H54 (cell line): ENCODE measurements at places on chromosomes 2 and 18.

DNA sequence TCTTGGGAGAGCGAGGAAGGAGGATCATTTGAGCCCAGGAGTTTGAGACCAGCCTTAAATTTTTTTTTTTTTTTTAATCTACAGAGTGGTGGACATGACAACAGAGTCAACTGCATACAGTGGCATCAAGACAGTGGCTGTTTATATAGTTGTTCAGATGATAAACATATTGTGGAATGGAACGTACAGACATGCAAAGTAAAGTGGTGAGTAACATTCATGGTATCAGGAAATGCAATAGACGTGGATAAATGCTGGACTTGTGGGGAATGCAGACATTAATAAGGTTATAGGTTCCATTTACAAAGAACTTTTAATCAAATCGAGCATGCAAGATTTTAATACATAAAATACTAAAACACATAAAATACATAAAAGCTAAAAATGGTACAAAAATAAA is 11.9 kb downstream of the WDR43 start:
- DNase-seq: no peak

DNA sequence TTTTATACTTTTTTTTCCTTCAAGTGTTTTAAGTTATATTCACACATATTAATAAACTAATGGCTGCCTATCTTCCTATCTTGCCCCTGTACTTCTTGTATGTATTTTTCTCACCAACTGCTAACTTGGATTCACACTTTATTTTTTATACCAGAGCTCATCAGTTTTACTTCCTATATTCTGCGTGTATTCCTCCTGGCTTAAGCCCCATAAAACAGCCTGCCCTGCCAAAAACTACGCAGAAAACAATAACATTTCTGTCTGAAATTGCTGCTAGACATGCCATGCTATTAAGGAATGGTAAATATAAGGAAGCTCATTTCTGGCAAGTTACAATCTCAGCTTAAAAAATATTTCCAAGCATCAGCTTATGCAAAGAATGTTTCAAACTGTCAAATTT is 172.3 kb downstream of the UBE2E3 start:
- no peak for DNase-seq

- no peak for DNase-seq
Measured at GRCh38 chr2:184322615-184323014, 275.7 kb upstream of the ZNF804A start.

DNA sequence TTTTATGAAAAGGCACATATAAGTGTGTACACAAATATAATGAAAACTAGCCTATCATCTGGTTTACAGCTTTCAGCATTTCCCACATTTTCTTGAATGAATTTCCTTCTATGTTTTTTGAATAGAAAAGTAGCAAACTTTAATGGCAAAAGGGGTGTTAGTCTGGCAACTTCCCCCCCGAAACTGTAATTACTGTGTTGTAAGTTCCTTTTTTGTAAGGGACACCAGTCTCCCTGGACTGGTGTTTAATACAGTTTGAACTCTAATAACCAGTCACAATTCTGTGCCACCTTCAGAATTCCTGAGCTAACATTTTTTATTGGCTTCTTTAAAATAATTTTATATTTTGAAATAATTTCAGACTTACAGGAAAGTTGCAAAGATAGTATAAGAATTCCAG is 94.2 kb downstream of the ACSL3 start:
- DNase-seq: no peak

DNA sequence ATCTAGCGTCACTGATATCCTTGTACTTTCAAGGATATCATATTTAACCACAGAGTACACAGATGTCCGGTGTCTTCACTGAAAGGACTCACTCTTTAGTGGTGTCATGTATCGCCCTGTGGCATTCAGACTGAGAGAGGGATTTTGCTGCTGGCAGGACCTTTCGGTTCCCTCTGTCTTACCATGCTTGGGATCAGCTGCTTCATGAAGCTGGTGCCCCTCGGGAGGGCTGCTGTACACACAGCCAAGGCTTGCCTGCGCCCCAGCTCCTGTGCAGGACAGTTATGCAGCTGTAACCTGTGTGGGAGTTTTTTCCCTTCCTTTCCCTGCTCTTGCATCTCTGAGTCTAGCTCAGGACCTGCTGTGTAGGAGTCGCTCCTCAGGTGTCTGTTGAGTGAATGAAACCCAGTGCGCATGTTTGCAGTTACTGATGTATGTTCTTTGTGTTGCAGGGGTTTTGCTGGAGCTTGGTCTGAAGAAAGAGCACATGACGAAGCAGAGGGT is 64.4 kb downstream of the GREB1 start:
- DNase-seq: no peak

DNA sequence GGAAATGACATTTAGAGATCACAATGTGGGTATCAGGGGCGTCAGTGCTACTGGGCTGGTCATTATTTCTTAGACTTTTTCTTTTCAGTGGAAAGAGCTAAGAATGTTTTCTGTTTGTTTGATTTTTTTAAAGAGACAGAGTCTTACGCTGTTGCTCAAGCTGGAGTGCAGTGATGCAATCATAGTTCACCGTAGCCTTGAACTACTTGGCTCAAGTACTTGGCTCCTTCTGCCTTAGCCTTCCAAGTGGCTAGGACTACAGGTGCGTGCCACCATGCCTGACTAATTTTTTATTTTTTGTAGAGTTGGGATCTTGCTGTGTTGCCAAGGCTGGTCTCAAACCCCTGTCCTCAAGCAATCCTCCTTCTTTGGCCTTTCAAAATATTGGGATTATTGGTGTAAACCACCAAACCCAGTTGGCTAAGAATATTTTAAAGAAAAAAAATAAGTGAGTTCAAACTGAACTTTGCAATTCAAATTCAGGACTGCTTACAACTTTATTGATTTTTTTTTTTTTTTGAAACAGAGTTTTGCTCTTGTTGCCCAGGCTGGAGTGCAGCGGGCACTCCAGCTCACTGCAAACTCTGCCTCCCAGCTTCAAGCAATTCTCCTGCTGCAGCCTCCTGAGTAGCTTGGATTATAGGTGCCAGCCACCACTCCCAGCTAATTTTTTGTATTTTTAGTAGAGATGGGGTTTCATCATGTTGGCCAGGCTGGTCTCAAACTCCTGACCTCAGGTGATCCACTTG is 154.2 kb downstream of the MIB1 start:
- DNase-seq: no peak

GRCh38 chr2:44120428-44120827 is 48.2 kb upstream of the PPM1B start:
- peak; percentile 26 for DNase-seq

- DNase-seq: no peak
Measured at GRCh38 chr18:79275992-79276391, 119.7 kb upstream of the NFATC1 start.

GRCh38 chr18:77129150-77129551 is 3.4 kb downstream of the MBP start:
- no peak for DNase-seq

- no peak for DNase-seq
Measured at GRCh38 chr2:168231609-168232241, 15.7 kb downstream of the STK39 start.

DNA sequence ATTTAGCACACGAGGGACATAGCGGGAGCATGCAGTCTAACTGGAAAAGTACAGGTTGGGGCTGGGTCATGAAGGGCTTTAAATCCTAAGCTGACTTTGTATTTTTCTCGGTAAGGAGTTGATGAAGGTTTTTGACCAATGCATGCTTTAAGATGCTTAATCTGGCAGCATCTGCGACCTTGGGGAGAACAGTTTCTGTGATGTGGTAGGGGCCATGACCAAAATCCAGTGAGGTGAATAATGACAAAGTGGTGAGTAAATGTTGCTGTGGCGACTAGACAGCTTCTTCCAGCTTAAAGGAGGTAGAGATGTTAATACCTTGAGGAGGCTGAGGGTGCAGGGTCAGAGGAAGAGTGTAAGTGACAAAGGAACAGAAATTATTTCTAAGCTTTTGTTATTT is 174.6 kb upstream of the ALPP start:
- no peak for DNase-seq

DNA sequence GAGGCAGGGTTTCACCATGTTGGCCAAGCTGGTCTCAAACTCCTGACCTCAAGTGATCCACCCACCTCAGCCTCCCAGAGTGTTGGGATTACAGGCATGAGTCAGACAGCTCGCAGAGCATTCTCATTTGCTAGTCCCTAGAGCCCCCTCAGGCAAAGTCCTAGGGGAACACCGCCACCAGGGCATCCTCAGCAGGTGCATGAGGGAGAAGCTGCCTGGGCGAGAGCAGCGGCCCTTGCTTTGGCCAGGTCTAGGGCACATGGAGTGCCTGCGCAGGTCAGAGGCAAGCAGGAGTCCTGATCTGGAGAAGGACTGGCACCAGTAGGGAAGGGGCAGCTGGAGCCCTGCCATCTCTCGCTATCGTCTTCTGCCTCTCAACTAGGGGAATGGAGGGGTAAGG is 32.4 kb downstream of the NGEF start:
- DNase-seq: peak; percentile 29

- DNase-seq: no peak
Measured at GRCh38 chr2:211468877-211469663, 912.7 kb downstream of the CPS1 start.

DNA sequence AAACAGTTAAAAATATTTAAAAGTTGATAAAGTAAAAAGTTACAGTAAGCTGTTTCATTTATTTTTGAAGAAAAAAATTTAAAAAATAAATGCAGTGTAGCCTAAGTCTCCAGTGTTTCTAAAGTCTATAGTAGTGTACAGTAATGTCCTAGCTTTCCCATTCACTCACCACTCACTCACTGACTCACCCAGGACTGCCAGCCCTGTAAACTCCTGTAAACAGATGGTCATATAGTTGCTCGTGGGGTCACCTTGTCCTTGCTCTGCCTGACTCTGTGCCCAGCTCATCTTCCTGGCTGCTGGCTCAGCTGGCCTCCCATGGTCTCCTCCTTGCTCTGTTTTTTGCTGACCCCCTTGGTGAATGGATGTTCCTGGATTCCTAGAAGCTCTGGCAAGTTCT is 180.3 kb downstream of the VAPA start:
- no peak for DNase-seq
